Esophagus muscularis mucosa (tissue), 4 donors: ENCODE measurements at places on chromosomes 13 and 19. TPM values are rescaled to one million over a fixed set of nuclear protein-coding genes. Genes with fewer than 3 reads are reported as not detected.

GRCh38 chr13:32951580-32951979 lies 64.6 kb upstream of the KL start:
- no peaks in the 10 kb centered on the region for H3K4me1 ChIP-seq
- DNase-seq: no peak
- H3K4me3 ChIP-seq: no peak overlapping the region
- H3K27ac ChIP-seq: no peak overlapping the region

GRCh38 chr13:54185101-54185500 lies 1156.5 kb downstream of the OLFM4 start:
- no peak for DNase-seq
- no peak overlapping the region for H3K27ac ChIP-seq
- peaks cover 4% of the 10 kb centered on the region for H3K27me3 ChIP-seq
- no peaks in the 10 kb centered on the region for H3K36me3 ChIP-seq

DNA sequence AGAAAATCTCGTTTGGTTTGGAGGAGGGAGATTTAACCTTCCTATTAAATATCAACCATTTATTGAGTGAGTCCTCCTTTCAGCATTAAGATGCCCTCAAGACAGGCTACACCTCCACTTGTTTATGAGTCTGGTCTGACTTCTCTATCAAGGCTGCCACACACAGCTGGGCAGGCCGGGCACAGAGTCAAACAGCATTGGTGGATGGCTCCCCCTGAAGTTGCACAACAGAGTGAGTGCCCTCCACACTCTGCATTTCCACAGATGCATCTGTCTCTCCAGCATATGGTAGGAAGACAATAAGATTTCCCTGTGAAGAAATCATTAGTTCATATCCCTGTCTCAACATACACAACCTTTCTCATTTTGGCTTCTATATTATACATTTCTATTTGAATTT lies 31.4 kb downstream of the PHF11 start:
- no peak overlapping the region for H3K27ac ChIP-seq
- H3K4me3 ChIP-seq: no peak overlapping the region
- H3K36me3 ChIP-seq: peaks cover 16% of the 10 kb centered on the region
- no peak for DNase-seq
- H3K4me1 ChIP-seq: no peaks in the 10 kb centered on the region

DNA sequence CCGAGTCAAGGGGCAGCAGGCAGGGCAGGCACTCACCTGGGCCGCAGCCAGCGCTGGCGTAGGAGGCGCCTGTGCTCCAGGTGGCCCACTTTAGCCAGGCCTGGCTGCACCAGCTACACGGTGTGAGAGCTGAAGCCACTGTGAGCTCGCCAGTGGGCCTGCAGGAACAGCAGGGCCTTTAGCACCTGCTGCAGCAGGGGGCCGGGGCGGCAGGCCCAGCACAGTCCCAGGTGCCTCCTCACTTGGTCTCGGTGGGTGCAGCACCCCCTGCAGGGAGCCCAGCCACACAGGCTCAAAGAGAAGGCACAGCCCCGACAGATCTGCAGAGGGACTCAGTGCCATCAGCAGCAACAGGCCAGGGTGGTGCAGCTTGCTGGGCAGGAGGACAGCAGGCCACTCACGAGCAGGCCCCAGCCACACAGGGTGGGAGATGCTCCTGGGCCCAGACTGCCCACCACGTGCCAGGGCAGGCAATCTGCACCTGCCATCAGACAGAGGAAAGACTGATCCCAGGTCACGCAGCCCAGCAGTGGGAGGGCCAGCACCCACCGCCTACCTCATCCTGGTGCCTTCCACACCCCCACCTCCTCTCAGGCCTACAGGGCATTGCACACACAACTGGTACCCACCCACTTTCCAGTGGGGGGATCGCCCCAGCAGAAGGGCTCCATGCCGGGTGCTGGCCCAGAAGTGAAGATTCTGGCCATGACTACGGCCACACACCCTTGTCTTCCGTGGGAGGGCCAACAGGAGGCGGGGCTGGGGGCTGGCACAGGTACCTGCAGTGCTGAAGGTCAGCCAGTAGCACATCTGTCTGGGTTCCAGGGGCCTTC lies 15.8 kb downstream of the ARHGAP33 start:
- no peak overlapping the region for H3K27ac ChIP-seq
- no peak for DNase-seq

GRCh38 chr19:7744871-7745650 lies 2.3 kb downstream of the CD209 start:
- H3K27ac ChIP-seq: no peak overlapping the region
- no peak overlapping the region for H3K4me3 ChIP-seq
- no peak for DNase-seq
- no peaks in the 10 kb centered on the region for H3K4me1 ChIP-seq
- no peaks in the 10 kb centered on the region for H3K36me3 ChIP-seq

GRCh38 chr19:4748589-4748988 lies 24.9 kb upstream of the DPP9 start:
- H3K4me3 ChIP-seq: no peak overlapping the region
- peaks cover 19% of the 10 kb centered on the region for H3K4me1 ChIP-seq
- DNase-seq: no peak
- no peaks in the 10 kb centered on the region for H3K27me3 ChIP-seq

- no peak overlapping the region for H3K27ac ChIP-seq
- H3K4me3 ChIP-seq: no peak overlapping the region
- H3K27me3 ChIP-seq: no peaks in the 10 kb centered on the region
- DNase-seq: no peak
Measured at GRCh38 chr13:80924596-80924995, 583.7 kb upstream of the SPRY2 start.

DNA sequence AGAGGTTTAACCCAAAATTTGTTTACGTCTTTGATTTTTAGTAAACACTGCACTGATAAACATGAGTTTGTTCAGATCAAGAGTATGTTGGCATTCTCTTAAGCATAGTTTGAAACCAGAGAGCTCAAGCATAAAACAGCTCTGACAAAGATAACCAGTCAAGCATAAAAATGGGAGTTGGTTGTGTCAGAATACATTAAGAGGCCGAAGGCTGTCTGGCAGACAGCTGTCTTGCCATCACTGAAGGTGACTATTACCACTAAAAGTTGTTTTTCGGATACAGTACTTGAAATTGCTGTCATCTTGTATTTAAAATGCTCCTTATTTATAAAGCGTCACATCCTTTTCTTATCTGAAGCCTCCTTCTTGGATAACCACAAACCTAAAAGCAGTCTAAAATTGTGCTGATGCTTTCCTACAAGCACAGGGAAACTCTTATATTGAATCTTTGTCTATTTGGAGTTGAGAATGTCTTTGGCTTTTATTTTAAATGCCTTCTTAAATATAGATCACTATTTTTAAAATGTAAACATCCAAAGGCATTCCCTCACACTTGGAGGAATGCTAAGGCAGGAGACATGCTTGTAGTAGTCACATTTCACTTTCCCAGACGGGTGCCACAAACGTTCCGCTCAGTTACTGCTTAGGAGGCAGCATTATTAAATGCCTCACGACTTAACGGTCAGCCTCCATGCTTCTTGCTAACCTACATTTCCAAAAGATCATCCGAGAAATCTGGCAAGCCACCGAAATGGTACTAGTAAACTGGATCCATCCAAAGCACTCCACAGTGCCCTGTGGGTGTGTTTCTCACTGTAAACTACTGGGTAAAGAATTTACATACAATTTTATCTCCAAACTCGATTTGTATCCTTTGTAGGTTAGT lies 1.5 kb downstream of the SMAD9 start:
- peak overlapping the region; percentile 92 for H3K27ac ChIP-seq
- H3K4me3 ChIP-seq: peak overlapping the region; percentile 77
- no peaks in the 10 kb centered on the region for H3K36me3 ChIP-seq

DNA sequence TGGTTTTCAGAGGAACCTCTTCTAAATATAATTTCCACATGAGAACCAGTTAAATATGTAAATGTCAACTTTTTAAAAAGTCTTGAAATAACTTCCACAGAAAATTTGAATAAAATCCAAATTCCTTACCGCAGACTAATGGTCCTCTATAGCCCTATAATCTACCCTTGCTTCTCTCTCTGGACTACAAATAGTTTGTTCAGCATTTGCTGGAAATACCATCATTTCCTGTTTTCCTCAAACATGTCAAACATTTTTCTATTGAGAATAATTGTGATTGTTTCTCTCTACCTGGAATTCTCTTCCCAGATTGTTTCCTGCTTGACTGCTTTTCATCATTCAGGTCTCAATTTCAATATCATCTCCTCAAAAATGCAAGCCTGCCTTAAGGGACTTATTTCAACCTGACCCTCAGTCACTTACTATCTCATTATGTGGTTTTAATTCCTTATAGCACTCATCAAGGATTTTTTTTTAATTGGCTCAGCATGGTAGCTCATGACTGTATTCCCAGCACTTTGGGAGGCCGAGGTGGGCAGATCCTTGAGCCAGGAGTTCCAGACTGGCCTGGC lies 898.9 kb upstream of the MIR17HG start:
- no peak for DNase-seq
- H3K27ac ChIP-seq: no peak overlapping the region
- H3K27me3 ChIP-seq: no peaks in the 10 kb centered on the region
- no peak overlapping the region for H3K4me3 ChIP-seq
- H3K4me1 ChIP-seq: peaks cover 17% of the 10 kb centered on the region

DNA sequence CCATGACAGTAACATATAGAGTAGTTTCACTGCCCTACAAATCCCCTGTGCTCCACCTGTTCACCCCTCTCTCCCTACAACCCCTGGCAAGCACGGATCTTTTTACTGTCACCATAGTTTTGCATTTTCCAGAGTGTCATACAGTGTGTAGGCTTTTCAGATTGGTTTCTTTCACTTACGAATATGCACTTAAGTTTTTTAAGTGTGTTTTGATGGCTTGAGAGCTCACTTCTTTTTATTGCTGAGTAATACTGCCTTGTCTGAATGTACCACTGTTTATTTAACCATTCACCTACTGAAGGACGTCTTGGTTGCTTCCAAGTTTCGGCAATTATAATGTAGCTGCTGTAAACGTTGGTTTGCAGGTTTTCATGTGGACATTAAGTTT lies 175.1 kb downstream of the ITGBL1 start:
- peak overlapping the region; percentile 30 for H3K4me3 ChIP-seq
- no peaks in the 10 kb centered on the region for H3K36me3 ChIP-seq
- H3K27ac ChIP-seq: peak overlapping the region; percentile 13
- H3K27me3 ChIP-seq: no peaks in the 10 kb centered on the region

Gene ERICH4
- not detected for total RNA-seq

Gene GATAD2A
- 46.3 TPM for total RNA-seq

Gene PLIN3
- 64.7 TPM for total RNA-seq

Gene UBE2L5
- not detected for total RNA-seq

Gene CEACAM8
- total RNA-seq: 0.17 TPM

Gene C19orf38
- 0.97 TPM for total RNA-seq

Gene KDM4B
- total RNA-seq: 51.2 TPM
